ENCODE measurements at places on chromosomes 1 and 21. TPM values are rescaled to one million over a fixed set of nuclear protein-coding genes. Genes with fewer than 3 reads are reported as not detected.
A peak's percentile ranks its signal among the peaks of the same experiment; 100 is the strongest.

DNA sequence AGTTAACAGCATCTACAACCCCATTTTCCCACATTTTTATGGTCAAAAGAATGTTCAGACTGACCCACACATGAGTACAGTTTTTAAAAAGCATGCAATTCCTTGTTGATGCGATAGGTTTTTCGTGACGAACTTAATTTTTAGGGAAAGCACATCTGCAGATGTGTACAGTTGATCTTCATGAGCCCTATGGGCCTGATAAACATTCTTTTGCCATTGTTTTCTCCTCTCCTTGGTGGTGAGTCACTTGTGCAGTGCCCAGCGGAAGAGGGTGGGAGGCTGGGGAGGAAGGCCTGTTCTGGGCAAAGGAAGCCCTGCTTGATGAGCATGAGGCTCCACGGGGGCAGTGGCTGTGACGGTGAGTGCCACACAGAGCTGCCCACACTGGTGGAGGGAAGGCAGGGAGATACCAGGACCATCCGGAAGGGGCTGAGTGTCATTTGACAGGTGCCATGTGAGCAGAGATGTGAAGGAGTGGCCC, 5.3 kb downstream of the ARF1 start:
- peak; percentile 89 for DNase-seq

CD1C gene
- total RNA-seq: not detected

DNA sequence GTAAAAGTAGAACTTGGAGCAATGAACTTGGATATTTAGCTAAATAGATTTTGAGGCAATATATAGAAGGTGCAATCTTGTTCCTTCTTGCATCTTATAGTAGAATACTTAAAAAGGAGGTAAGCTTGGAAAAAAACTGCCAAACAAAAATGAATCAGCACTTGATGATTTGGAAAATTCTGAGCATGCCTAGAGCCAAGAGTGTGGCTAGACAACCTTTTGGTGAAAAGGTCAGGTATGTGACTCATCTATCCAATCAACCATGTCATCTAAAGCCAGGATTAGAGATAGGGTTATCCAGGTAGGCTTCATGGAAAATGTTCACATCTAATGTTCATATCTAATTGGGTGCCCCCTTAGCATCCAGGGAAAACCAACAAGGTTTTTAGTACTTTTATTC, 515.0 kb downstream of the COL11A1 start:
- DNase-seq: peak; percentile 46

GRCh38 chr1:204112876-204113730, 38.7 kb downstream of the ETNK2 start:
- no peak for DNase-seq

DNA sequence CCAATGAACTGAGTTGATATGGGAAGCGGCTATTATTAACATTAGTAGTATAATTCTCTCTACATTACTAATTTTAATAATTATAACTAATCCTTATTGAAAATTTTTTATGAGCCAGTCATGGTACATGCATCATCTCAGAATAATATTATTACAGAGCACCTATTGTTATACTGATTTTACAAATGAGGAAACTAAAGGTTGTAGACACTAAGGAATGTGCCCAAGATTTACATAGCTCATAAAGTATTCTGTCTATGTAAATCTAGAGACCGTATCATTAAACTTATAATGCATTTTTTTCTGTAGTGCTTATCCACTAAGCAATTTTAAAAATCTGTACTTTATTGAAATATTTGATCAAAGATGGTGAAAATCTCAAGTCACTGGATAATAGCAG, 825.9 kb downstream of the PLA2G4A start:
- no peak for DNase-seq

DEPDC1 gene
- total RNA-seq: 35.2 TPM
